IMR-90 (cell line): ENCODE measurements at places on chromosomes 7 and 10. TPM values are rescaled to one million over a fixed set of nuclear protein-coding genes. Genes with fewer than 3 reads are reported as not detected.

- H3K4me1 ChIP-seq, result no peaks in the 10 kb centered on the region
- no peak for DNase-seq
- no peaks in the 10 kb centered on the region; the same call in 1 of the 2 replicates for H3K36me3 ChIP-seq
- H3K27ac ChIP-seq, result no peak overlapping the region
- H3K4me3 ChIP-seq, result no peak overlapping the region
- no peaks in the 10 kb centered on the region for H3K27me3 ChIP-seq
These were observed 217.9 kb downstream of the SFMBT2 start for GRCh38 chr10:7192831-7193361.

GRCh38 chr10:3154666-3155065 is 17.9 kb downstream of the PITRM1 start:
- no peaks in the 10 kb centered on the region for H3K27me3 ChIP-seq
- no peak overlapping the region for H3K27ac ChIP-seq
- H3K4me3 ChIP-seq, result no peak overlapping the region
- H3K36me3 ChIP-seq, result peaks cover 67% of the 10 kb centered on the region

- no peak overlapping the region for H3K4me3 ChIP-seq
- H3K27ac ChIP-seq, result peak overlapping the region; percentile 27; the same call in 1 of the 2 replicates
- peaks cover 10% of the 10 kb centered on the region; the same call in 1 of the 2 replicates for H3K36me3 ChIP-seq
- peaks cover 32% of the 10 kb centered on the region for H3K4me1 ChIP-seq
- DNase-seq, result no peak
- no peaks in the 10 kb centered on the region for H3K27me3 ChIP-seq
These were observed 8.5 kb downstream of the RASSF4 start for GRCh38 chr10:44968091-44968490.

GRCh38 chr10:77237120-77237519 is 400.5 kb downstream of the KCNMA1 start:
- H3K27me3 ChIP-seq, result no peaks in the 10 kb centered on the region
- no peak overlapping the region for H3K27ac ChIP-seq
- H3K4me1 ChIP-seq, result peaks cover 12% of the 10 kb centered on the region
- no peak for DNase-seq
- no peak overlapping the region for H3K4me3 ChIP-seq

DNA sequence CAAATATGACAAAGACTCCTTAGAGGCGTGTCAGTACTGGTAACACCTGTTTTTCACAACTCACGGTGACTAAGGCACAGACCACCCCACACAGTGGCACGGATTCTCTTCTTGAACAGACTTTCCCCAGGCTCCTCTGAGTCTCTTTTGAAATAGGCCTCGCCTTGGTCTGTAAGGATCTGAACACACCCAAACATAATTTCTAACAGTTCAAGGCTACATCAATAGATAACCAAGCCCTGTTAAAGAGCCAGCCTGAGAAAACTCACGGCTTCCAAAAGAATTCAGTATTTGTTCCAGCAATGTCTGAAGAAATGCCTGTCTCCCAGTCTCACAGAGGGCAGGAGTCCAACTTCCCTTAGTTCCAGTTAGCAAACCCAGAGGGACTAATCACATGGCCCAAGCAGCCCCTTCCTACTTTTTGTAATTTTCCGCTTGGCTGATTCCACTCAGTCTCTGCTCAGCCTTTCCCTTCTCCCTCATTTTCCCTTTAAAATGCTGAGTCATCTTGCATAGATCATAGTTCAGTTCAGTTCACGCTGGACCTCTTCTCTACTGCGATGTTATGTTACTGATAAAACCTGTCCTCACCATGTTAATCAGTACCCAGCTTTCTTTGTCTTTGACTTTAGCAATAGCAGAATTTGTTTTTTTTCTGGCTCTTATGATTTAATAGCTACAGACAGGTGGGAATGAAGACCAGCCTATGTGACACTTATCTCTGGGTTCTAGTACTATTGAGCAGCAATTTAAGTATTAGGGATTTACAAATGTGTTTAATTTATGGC is 22.6 kb upstream of the AKR1C3 start:
- H3K4me1 ChIP-seq, result no peaks in the 10 kb centered on the region; the same call in 1 of the 2 replicates
- DNase-seq, result peak; percentile 63
- H3K36me3 ChIP-seq, result no peaks in the 10 kb centered on the region
- peak overlapping the region; percentile 43; the same call in 1 of the 2 replicates for H3K27ac ChIP-seq

GRCh38 chr10:13788711-13789447 is 202.1 kb downstream of the PRPF18 start:
- H3K4me3 ChIP-seq, result no peak overlapping the region
- H3K4me1 ChIP-seq, result peaks cover 21% of the 10 kb centered on the region
- peak overlapping the region; percentile 46 for H3K27ac ChIP-seq
- DNase-seq, result peak; percentile 68
- no peaks in the 10 kb centered on the region for H3K27me3 ChIP-seq

CUZD1 gene
- total RNA-seq, result 0.36 and 0.56 TPM in 2 replicates

ZNF727 gene
- total RNA-seq, result not detected in 2 replicates
